ENCODE measurements at places on chromosomes 4 and X.

- no peak for DNase-seq
Measured at GRCh38 chrX:12811658-12812057, 20.4 kb downstream of the PRPS2 start.

GRCh38 chr4:98505992-98506391 lies 152.4 kb downstream of the TSPAN5 start:
- no peak for DNase-seq

- DNase-seq: peak; percentile 4
Measured at GRCh38 chr4:100017637-100018310, 67.7 kb upstream of the H2AZ1 start.

DNA sequence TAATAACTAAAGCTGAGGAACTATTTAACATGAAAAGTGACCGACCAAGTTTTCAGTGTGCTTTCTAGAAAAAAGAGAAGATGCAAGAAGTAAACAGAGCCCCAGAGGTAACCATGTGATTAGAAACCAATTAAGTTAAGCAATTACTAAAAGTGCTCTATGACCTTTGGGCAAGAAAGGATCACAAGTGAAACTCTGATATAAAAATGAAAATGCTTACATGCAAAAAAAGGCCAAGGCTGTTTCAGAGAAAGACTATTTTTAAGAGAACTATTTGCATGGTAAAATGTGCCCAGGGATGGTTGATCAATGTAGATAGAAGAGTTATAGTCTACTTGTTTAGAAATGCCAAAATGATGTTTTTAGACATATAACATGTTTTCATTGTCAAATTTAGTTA lies 22.0 kb downstream of the KLHL15 start:
- DNase-seq: no peak

DNA sequence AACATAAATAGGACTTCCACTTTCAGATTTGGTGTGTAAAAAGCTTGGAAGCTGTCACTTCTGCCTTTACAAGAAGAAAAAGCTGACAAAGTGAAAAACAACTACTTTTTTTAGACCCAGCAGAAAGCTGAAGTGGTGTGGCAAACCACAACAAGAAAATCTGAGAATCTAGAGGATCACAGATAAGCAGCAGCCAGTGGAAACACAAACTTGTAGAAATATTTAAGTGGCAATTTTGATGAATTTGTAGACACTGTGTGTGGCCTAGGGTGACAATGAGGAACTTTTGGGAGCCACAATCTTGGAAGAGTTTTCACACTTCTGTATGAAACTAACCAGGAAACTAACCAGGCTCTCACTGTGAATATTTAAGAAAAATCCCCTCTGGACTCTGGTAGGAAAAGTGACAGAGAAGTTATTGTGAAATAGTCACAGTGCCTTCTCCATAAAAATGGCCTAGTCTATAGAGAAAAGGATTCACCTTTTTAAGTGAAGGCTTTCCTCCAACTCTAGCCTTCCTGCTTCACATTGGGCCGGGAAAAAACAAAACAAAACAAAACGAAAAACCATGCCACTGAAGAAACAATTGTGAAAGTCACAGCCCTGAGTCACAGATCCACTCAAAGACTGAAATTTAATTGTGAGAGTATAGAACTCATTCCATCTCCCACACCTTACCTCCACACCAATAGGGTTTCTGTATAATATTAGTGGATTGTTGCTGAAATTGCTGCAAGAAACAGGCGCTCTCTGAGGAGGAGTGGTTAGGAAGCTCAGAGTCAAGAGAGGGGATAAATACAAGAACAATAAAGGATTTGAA lies 26.7 kb upstream of the GUCY1A1 start:
- DNase-seq: no peak

DNA sequence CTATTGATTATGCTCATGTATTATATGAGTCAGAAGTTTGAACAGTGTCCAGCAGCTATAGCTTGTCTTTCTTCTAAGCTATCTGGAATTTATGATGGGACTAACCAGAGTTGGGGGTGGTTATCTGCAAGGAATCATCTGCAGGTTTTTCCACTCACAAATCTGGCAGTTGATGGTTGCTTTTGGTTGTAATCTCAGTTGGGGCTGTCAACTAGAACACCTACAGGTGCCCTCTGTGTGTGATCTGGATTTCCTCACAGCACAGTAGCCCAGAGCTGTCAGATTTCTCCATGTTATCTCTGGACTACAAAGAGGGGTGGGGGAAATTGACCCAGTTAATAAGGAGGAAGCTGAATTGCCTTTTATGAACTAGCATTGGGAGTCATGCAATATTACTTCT lies 51.4 kb upstream of the MAP9 start:
- no peak for DNase-seq

- no peak for DNase-seq
Measured at GRCh38 chr4:4794421-4794820, 65.0 kb upstream of the MSX1 start.

DNA sequence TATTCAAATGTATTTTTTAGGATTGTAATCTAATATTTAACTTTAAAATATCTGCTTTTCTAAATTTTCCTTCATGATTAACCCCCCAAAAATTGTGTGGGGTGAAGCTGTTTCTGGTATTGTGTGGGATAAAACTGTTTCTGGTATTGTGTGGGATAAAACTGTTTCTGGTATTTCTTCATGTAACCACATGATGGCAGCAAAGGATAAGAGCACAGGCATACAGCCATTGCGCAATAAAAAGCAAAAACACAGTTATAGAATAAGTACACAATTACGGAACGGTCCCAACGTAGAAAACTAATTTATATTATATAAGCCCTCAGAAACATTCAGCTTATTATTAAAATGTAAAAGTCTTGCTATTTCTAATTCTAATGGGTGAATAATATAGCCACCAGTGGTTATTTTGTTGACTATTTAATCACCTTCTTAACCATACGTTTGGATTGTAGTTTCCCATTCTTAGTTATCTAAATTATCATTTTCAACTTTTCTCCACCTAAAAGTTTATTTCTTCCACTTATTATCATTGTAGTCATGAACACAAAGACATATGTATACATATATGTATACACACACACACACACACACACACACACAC lies 333.9 kb upstream of the FSTL5 start:
- DNase-seq: peak; percentile 59

- no peak for DNase-seq
Measured at GRCh38 chr4:3875466-3875865, 109.3 kb downstream of the ADRA2C start.

DNA sequence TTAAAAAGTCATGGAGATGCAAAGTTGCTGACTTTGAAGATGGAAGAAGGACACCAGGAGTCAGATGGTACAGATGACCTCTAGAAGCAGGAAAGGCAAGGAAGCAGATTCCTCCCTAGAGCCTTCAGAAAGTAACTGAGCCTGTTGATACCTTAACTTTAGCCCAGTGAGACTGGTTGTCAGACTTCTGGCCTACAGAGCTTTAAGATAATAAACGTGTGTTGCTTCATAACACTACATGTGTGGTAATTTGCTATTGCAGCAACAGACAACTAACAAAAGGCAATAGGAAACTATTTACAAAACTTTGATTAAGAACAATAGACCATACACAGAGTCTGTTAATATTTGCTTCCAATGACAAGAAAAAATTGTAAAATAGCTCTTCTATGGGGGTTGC lies 102.0 kb upstream of the USP38 start:
- DNase-seq: no peak

- no peak for DNase-seq
Measured at GRCh38 chr4:125642645-125643044, 327.9 kb downstream of the FAT4 start.

GRCh38 chrX:38870361-38870895 lies 69.2 kb downstream of the MID1IP1 start:
- no peak for DNase-seq

DNA sequence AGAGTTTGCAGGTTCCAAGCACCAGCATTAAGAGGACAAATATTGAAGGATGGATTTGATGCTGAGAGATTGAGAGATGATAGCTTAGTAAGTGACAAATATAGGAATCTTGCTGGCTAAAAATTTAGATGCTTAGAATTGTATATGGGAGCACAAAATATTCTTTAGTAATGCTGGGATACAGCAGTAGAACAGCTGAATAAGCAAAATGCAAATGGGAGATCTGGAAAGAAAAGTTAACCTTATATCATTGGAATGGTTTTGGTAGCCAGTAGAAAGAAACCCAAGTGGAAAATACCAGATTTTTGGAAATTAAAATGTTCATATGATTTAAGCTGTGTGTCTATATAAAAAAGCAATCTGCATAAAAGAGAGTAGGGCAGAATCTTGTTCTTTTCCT lies 308.6 kb upstream of the CPEB2 start:
- no peak for DNase-seq

DNA sequence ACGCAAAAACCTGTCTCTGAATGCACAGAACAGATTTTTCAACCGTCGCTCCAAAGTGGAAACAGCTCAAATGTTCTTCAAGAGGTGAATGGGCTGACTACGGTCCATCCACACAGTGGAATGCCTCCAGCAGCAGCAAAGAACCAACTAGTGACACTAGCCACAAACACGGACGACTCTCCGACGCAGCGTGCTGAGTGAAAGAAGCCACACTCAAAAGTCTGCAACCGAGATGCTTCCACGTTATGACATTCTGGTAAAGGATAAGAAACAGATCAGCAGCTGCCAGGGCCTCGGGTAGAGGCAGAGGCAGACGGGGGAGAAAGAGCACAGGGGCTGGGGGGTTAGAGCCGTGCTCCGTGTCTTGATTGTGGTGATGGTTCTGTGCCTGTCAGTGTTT lies 125.2 kb downstream of the AFAP1 start:
- DNase-seq: no peak

- DNase-seq: no peak
Measured at GRCh38 chr4:148901075-148901705, 459.0 kb upstream of the NR3C2 start.

DNA sequence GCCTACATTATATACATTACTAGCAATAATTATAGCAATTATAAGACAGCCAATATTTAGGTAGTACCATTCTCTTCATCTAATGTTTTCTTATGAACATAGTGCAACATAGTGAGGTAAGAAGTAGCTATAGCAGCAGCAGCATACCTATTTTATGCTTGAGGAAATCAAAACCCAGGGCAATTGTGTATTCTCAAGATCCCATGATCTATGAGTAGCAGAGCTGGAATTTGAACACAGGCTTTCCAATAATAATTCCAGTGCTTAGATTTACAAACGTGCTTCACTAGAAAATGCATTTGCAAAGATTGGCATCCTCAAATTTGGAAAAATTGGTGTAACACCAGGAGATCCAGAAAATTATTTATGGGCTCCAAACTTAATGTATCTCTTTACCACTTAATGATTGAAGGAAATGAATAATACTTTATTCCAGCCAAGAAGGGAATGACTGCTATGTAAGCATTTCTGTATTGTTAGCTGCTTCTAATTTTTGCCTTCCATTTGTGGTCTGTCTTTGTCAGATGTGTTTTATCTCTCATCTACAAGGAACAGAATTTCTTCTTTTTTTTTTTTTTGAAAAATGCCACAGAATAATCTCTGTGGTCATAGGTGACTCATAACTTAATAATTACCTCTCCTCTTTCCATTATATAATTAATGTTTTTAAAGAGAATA lies 451.1 kb downstream of the ARAP2 start:
- DNase-seq: no peak

DNA sequence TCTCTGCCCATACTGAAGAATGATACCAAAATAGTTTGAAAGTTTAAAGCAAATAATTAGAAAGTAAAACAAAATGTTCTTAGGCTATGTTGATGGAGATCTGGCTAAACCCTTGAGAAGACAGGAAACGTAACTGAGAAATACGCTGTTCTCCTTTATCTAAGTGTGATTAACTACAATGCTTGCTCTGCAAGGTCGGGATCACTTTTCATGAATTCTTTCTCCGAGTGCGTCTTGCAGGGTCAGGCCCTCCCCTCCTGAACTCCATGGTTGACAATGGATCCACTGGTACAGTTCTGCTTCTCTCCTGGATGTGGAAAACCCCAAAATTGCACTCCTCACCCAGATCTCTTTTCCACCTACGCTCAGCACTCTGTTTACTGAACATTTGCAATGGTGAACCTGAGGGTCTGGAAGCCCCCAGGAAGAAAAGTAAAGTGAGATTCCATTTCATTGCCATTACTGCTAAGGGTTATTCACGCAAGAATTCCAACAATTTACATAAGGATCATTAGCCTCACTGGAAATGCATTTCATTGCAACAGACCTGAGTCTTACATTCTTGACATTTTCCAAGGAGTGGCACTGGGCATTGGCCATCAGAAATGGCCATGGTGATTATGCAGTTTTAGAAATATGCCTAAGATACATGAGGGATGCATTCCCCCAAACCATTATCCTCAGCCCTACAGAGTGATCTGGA lies 24.6 kb upstream of the WWC2 start:
- DNase-seq: no peak

DNA sequence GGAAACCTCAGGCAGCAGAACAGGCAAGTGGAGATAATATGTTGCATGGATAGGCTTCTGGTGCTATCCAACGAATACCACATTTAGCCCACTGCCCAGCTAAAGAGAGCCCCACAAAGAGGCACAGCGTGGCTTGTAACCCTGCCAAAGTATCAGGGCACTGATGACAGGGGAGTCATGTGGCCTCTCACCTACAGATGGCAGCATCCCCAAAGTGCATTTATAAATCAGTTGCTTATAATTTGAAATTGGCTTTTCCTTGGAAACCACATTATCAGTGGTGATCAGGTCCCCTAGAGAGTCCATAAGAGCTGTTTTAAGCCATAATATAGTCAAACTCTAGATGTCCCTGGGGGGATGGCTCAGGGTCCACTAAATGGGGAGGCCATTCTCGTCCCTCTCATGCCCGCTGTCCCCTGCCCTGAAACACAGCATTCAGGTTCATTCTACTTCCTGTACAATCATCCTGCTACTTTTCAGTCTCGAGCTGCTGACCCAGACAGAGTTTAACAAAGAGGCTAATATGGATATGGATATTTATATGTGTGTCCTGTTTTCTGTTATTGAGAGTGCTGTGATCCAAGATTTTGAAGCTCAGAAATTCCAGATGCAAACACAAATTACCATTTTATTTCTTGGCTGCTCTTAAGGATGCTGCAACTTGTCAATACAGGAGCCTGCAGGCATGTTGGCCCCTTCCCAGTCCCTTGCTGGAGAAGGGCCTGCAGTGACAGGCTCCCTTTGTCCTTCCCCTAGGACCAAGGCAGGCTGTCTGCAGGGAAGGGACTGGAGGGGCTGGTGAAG lies 28.5 kb downstream of the SRPX start:
- peak; percentile 1 for DNase-seq

- no peak for DNase-seq
Measured at GRCh38 chrX:97399400-97399799, 515.7 kb downstream of the RPA4 start.

DNA sequence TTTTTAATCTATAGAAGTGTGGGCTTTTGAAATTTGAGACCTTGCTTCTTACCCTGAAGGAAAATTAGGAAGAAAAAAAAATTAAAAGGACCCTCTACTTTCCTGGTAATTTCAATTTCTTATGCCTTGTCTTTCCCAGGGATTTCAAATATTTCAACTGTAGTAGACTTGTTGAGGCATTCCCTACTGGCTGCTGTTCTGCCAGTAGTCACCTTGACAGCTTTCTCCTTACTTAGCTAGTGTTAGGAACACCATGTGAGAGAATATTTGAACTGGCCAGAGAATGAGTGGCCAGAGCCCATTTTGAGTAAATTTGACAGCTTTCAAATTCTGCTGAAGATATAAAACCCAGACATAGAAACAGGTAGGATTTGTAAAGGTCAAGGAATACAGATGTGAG lies 24.0 kb upstream of the GBA3 start:
- no peak for DNase-seq
